ENCODE measurements at places on chromosomes 11 and 22.

GRCh38 chr11:122882189-122882856, at the start of gene JHY:
Gene JHY (plus strand): TSS chr11:122882759. CDS start chr11:122885850, 3,091 bp downstream.
- DNase-seq, result no peak

DNA sequence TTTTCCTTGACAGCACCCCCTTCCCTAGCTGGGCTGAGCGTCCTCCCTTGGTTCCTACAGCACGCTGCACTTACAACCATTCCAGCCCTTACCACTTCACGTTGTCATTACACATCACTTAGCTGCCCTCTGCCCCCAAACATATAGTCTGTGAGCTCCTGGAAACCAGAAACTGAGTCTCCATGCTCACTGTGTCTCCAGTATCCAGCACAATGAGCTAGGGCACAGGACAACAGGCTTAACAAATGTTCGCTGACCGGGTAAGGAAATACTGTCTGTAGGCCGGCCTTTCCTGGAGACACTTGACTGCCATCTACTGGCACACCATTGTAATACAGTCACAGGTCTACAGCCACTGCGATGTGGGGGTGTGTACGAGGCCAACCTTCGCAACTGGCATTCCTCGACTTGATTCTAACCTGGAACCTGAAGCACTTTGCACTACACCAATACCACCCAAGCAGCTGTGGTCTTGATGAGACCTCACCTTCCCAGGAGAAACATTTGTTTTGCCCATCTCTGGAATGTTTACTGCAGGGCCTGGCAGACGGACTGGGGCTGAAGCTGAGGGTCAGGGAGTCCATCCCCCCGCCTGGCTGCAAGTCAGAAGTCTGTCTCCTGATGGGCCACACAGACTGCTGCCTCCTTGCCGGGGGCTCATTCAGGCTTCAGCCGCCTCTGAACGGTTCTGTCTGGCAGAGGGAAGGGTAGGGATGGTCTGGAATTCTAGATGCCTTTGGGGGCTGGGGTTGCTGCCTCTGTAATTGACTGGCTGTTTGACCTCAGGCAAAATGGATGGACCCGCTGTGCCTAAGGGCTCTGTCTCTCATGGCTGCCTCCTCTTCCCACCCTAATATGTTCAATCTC, 72.0 kb downstream of the SYN3 start:
- DNase-seq, result peak; percentile 90

- DNase-seq, result no peak
Observed at GRCh38 chr11:38208951-38209350, 1610.9 kb upstream of the RAG2 start.

DNA sequence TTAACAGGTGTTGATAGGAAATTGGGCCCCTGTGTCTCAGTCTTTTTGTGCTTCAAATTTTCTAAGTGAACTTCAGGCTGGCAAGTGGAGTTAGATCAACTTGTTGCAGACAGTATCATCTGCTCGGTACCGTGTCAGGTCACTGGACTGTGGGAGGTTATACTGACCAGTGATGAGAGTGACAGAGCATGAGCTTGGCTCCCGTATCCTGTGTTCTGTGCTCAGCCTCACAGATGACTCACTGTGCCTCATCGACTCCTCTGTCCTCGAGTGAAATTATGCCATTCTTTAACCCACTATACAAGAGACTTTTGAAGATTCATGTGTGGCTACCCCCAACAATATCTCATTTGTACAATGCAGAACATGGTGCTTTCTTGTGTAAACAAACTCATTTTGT, 7.9 kb downstream of the GRAP2 start:
- no peak for DNase-seq

DNA sequence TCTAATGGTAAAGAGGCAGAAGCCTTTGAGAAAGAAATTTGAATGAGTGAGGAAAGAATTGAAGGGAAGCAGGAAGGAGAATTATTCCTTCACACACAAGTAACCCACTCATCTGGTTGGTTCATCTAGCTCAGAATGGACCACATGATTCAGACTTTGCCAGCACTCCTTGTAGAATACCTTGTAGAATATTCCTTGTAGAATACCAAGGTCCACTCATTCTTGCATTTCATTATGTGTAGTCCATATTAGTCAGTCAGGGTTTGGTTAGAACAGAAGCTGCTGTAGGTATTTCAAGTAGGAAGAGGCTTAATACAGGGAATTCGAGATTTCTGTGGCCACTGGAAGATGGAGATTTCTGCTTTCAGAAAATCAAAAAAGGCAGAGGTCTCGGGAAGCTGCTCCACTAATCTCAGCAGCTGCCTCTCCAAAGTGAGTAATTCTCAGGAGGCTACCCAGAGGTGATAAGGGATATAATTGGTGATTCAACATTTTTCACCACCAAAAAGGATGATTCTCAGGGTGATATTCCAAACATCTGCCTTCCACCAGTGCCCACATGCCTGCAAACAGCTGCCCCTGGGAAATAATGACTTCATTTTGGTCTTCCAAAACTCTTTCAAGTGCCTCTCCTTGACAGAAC, 329.1 kb downstream of the TMEM135 start:
- DNase-seq, result no peak

DNA sequence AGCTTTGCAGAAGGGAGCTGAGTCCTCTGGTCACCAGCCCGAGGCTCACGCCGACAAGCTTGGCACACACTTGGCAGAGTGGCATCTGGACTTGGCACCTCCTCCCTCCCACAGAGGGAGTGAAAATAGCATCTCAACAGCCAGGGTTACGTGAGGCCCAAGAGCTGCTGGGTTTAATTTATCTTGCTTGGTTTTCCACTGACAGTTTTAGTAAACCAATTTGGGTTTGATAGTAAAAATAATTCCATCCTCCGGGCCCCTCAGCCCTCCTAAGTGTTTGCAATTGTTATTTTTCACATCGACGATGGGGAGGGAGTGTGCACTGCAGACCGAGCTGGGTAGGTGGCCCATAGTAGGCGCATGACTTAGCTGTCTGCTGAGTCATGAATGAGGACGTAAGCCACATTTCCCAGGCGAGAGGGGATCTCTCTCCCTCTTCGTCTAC, 107.6 kb upstream of the ASPHD2 start:
- no peak for DNase-seq

DNA sequence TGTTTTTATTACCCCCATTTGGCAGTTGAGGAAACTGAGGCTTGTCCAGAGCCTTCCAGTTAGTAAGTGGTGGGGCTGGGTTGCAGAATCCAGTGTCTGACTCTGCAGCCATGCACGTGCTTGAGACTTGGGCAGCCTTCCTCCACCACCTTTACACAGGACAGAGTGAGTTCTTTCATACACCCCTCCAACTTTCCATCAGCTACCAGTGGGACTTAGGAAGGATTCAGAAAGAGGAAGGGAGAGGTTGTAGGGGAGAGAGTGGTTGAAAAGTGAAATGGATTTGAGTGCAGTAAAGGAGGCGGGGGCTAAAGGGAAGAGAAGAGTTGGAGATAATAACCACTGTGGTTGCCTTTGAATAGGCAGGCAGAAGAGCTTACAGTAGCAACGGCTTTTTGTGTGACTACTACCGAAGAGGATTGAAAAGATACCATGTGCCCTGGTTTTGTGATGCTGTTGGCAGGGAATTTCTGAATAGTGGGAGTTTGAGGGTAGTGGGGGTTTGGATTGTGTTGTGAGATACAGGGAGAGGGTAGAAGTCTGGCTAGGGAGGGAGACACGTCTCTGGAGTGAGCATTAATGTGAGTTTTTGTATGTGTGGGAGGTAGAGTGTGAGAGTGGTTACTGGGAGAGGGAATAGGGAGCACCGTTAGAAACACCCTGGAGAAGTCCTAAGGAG, 1.7 kb downstream of the UVRAG start:
- no peak for DNase-seq

DNA sequence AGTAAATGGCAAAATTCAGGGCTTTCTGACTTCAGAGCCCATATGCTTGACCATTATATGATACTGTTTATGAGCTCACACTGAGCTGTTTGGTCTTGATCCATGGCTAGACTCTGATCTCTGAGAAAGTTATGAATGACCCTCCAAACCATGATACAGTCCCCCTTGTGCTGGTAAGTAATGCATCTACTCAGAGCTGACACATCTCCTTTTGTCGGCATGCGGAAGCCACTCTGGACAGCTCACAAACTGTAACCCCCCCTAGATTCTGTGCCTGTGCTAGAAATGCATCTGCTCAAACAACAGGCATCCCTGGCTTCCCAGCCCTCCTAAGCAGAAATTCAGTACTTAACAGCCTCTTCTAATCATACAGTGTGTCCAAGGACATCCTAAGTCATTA, 150.8 kb upstream of the RAG2 start:
- DNase-seq, result no peak

GRCh38 chr11:4118107-4118506, 23.5 kb downstream of the RRM1 start:
- no peak for DNase-seq

DNA sequence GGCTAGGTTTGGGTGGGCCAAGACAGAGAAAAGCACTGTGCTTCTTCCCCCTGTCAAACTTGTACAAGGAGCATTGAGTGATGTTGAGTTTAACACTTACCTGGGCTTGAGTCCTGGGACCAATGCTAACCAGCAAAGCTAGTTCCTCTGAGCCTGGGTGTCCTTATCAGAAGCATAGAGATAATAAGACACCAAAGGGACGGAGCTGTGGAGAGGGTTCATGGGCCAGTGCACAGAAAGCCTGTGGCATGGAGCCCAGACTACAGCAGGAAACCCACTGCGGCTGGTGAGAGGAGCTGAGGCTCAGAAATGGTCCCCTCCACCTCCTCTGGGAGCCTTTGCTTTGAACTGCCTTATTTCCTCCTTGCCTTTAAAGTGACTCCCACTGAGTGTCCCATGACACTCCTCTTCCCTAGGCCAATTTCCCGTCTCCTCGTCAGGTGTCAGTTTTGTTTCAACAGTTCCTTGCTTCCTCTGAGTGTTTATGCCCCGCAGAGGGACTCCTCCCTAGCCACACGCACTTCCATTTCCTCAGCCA, 9.4 kb downstream of the SLCO2B1 start:
- no peak for DNase-seq

DNA sequence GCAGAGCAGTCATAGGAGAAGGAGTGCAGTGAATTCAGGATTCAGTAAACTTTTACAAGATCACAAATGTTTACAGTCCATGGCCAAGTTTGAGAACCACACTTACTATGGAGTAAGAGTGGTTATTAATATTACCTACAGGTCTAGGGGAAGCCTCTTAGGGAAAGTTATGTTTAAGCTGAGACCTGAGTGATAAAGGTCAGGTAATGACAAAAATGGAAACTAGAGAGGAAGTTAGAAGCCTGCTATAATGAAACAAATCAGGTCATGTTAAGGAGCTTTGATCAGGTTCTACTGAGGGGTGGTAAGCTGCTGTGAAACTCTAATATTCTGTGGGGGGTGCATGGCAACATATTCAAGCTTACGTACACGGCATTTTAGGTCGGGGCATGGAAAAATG, 32.5 kb upstream of the SLC22A9 start:
- DNase-seq, result no peak

DNA sequence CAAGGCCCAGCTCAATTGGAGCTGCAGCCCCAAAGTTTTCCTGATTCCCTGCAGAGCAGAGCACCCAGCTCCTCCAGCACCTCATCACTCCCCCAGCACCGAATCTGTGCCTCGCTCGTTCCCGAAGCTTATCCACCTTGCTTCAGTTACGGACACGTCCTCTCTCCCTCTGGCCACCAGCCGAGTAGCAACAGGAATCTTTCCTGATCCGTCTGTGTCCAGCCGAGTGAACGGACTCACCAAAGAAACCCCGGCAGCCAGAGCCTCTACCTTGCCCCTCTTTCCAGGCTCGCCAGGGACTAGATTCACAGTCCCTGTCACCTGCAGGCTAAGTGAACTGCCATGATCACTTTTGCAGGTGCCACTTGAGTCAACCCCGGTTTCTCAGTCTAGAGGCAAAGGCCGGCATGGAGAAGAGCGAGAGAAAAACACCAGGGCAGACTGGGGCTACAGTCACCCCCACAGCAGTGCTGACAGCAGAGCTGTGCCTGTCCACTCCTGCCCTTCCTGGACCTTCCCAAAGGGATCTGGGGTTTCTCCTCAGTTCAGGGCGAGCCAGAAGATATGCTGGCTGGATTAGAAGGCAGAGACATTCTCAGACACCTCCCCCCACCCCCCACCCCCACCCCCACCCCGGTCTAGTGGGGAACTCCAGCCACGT, 32.3 kb downstream of the BID start:
- DNase-seq, result no peak

- no peak for DNase-seq
Observed at GRCh38 chr11:70080763-70081162, 2.6 kb downstream of the ANO1 start.

DNA sequence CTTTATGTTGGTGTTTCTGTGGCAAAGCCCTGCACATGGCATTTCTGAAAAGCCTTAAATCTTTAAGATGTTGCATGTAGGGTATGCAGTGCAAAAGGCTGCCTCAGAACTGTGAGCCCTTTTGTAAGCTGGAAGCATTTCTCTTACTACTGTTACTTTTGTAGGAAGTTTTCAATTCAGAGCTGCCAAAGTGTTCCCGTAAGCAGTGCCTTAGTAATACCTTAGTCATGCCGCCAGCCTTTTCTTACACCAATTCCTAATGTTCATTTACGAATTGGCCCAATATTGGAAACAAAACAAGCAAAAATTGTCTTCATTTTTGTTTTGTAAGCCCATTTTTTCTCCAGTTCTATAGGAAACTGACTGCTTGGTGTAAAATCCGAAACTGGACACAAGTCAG, 67.4 kb upstream of the RASSF10 start:
- no peak for DNase-seq

GRCh38 chr11:79482800-79483199, 42.0 kb upstream of the TENM4 start:
- DNase-seq, result no peak

DNA sequence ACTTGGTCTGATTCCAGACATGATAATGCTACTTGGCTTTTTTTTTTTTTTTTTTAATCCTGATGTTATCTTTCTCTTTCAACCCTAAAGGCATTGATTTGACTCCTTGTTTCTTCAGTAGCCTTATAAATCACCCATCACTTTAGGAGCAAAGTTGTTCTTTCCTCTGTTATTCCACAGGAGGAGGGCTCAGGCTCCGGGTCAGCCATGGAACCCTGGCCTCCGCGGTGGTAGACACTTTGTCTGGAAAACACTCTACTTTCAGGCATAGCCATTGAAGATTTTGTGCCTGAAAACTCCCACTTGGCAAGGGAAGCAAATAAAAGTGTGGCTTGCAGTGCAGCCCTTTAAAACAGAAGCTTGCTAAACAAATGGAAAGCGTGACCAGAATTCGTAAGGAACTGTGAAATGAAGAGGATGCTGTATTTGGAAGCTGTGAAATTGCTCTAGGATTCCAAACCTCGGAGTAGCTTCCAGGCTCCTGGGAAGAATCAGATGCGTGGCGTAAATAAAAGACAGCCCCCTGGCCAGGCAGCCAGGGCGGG, 44.9 kb downstream of the ARHGAP8 start:
- no peak for DNase-seq

- no peak for DNase-seq
Observed at GRCh38 chr11:36061471-36061870, 117.6 kb downstream of the LDLRAD3 start.
